Hepatocyte (in vitro differentiated cells): ENCODE measurements at places on chromosomes 5 and 9. TPM values are rescaled to one million over a fixed set of nuclear protein-coding genes. Genes with fewer than 3 reads are reported as not detected.
A peak's percentile ranks its signal among the peaks of the same experiment; 100 is the strongest.

PDE6A gene
- polyA plus RNA-seq = 3.7 and 3.9 TPM in 2 replicates

TLX3 gene
- polyA plus RNA-seq = 0.22 TPM in 1 of 2 replicates, not detected in the other

TAS2R1 gene
- not detected in 2 replicates for polyA plus RNA-seq

CCDC152 gene
- polyA plus RNA-seq = 26.4 and 46.1 TPM in 2 replicates

NAIF1 gene
- 7.0 and 8.0 TPM in 2 replicates for polyA plus RNA-seq

IL11RA gene
- 91.8 and 97.2 TPM in 2 replicates for polyA plus RNA-seq

DNA sequence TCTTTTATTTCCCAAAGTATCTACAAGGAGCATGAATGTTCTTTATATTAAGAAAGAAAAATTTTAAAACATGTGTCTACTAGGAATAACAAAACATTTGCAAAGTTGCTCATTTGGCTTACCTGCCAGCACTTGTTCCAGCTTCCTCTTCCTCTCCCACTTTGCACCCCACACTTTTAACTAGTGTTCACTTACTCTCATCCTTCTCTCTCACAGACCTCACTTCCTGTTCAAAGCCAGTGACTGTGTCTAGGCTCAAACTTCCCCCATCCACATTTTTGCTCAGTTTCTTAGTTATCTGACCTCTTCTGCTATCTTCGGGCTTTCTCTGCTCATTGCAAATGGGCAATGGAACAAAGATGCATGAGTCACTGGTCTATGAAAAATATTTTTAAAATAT is 512.2 kb upstream of the ZNF462 start:
- DNase-seq = no peak

DNA sequence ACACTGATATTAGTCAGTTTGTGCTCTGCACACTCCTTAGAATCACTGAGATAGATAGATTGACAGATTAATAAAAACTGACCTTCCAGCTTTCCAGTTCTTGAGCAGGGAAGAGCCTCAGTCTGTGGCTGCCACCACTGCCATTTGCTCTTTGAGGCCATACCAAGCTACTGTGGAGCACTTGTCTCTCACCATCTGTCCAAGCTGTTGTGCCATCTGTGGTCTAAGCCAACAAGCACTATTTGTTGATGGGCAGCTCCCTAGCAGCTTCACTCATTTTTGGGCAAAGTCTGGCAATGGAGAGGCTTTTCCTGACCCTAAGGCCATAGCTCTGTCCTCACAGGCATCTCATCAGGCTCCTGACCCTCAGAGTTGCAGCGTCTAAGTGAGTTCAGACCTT is 30.4 kb downstream of the HTR1A start:
- no peak for DNase-seq

- DNase-seq = peak; percentile 76
These were observed 47.5 kb downstream of the DAB2IP start for GRCh38 chr9:121698627-121699570.

GRCh38 chr5:6773342-6774035 is 60.3 kb downstream of the TENT4A start:
- DNase-seq = no peak

DNA sequence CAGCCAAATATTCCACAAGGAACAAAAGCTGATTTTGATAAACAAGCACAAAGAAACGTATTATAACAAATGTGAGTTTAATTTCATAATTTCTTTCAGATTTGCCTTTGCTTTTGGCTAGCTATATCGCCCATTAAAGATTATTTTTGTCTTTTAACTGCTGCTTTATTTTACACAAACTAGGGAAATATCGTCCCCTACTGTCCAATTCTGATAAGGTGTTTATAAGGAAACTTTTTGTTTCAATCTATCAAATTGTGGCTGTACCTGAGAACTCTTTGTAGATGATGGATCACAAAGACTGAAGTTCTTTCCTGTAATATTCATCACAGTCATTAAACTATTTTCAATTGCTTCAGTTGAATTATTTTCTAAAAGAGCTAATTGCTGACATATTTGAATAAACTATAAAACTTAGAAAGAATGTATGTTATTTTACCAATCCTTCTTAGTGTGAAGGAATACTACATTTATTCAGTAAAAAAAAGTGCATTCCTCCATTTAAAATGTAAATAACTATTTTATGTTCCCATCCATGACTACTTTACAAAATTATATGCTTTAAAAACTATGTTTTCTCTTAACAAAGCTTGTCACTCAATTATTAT is 431.3 kb upstream of the ITGA1 start:
- peak; percentile 32 for DNase-seq

GRCh38 chr5:31036411-31036810 is 157.1 kb upstream of the CDH6 start:
- no peak for DNase-seq

GRCh38 chr5:52063186-52063585 is 679.9 kb downstream of the ISL1 start:
- DNase-seq = no peak

DNA sequence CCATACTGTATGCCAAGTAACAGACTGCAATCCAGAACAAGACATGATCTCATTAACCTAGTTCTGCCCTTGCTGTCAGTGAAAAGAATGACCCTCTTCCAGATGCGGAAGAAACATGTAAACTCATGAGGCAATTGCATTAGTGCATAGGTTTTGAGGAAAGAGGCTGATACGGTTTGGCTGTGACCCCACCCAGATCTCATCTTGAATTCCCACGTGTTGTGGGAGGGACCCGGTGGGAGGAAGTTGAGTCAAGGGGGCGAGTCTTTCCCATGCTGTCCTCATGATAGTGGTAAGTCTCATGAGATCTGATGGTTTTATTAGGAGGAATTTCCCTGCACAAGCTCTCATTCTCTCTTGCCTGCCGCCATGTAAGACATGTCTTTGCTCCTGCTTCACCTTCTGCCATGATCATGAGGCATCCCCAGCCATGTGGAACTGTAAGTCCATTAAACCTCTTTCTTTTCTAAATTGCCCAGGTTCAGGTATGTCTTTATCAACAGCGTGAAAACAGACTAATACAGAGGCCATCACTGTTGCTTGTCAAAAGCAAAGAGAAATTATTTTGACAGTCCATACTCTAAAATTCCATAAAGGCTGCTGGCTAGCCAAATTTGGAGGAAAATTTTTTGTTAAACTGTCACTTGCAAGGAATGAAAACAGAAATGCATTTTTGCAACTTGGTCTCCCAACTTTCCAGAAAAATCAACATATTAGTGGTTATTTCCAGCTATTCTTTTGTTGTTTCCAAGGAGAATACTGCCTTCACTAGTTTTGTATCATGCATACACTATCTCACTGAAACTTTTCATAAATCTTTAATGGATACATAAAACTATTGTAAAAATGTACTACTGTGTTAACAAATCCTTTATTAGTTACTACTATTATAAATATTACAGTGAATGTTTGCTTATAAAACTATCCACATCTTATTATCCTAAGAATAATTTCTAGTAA is 3.2 kb upstream of the ARL15 start:
- no peak for DNase-seq

GRCh38 chr5:172166030-172166826 is 21.8 kb downstream of the STK10 start:
- no peak for DNase-seq

DNA sequence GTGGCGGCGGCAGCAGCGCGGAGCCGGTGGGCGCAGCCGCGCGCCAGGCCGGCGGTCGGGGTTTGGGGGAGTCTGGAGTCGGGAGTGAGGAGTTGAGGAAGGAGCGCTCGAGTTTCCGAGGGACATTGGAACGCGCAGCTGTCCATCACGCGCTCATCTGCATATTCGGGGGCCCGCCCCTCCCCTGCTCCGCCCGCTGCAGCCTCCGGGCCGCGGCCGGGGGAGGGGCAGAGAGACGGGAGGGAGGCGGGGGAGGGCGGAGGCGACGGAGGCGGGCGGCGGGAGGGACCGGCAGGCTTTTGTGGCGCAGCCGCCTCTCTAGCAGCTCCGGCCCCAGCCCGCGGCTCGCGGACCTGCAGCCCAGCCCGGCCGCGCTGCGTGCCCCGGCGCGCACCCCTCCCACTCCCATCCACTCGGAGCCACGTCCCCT is at the start of gene IRX2:
IRX2 (minus strand) TSS at position 86 of the 430 bp plus-strand sequence. CDS start 264 bp downstream, outside the sequence.
- peak; percentile 95 for DNase-seq
